ENCODE measurements at places on chromosomes 11 and 22.

GRCh38 chr11:63877658-63878241 is 38.8 kb downstream of the MARK2 start:
- no peak for DNase-seq

GRCh38 chr11:124081483-124081882 is 33.8 kb upstream of the VWA5A start:
- DNase-seq: no peak

GRCh38 chr11:70146895-70147520 is 56.1 kb upstream of the FADD start:
- DNase-seq: no peak

DNA sequence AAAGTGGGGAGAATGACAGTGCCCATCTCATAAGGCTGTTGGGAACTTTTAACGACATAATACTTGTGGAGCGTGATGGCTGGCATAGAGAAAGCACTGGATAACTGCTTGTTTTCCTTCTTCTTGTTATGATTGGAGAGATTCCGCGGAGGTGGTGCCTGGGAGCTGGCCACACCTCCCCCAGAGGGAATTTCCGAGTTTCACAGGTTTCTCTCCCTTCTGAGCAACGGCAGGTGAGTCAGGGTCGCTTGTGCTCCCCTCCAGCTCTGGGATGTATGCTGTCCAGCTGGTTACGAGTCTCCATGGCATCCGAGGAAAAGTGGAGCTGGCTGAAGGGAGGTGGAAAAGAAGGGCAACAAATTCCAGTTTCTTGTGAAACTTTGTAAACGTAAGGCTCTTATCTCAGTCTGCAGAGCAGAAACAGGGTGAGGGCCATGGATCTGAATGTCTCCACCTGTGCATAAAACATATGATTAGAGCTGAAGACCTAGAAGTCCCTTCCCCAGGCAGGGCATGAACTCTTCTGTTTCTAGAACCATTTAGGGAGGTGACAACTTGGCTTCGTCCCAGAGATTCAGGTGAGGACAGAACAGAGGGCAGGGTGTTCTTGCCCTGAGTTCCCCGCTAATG is 10.0 kb upstream of the PLET1 start:
- no peak for DNase-seq

GRCh38 chr22:18059094-18059417 is 18.7 kb upstream of the PEX26 start:
- DNase-seq: no peak

DNA sequence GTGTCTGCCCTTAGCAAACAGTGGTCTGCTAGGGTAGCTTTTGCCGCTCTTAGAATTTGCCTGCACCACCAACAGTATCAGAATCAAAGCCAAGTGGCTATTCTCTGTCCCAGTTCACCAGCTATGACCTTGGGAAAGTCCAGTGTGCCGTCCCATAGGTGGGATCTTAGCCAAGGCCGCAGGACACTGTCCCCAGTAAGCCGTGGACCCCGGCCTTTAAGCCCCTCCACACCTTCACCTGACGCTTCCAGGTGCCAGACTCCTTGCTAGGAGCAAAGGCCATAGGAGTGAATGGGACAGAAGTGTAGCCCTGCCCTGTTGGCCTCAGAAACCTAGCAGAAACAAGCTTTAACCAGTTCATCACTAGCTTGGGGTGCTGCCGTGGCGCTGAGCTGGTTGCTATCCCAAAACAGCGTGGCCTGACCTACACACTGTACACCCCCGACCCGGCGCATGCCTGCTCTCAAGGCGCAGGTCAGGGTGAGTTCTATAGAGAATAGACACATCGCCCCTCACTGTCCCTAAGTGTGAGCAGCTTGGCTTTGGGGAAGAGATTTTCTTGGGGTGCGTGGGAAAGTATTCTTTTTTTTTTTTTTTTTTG is 4.5 kb downstream of the FADD start:
- DNase-seq: no peak

GRCh38 chr11:72836111-72836510 is 21.9 kb downstream of the ATG16L2 start:
- DNase-seq: no peak
